Daoy (cell line): ENCODE measurements at places on chromosomes 11 and 22.

DNA sequence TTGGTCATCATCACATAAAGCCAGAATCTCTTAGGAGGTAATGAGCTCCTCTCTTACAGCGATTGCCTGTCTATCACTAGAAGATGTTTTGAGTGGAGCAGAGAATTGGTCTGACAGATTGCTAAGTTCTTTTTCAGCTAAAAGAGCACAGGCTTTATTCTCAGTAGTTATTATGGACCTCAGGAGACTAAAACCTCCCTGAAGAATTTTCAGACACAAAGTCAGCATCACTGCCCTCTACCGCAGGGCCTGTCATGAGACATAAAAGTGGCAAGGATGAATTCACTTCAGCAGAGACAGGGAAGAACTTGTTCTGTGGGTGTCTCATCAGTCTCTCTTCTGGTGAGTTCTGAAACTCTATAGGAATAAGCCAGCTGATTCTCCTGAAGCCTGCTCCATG lies at the start of gene OR51I2:
OR51I2 (plus strand) TSS at position 301 of the 400 bp plus-strand sequence. CDS start 4,166 bp downstream, outside the sequence.
- no peak for DNase-seq

- DNase-seq, result no peak
These were observed 93.1 kb upstream of the HORMAD2 start for GRCh38 chr22:29987137-29987536.

- DNase-seq, result peak; percentile 33
These were observed 47.5 kb upstream of the TCF20 start for GRCh38 chr22:42317691-42318547.

DNA sequence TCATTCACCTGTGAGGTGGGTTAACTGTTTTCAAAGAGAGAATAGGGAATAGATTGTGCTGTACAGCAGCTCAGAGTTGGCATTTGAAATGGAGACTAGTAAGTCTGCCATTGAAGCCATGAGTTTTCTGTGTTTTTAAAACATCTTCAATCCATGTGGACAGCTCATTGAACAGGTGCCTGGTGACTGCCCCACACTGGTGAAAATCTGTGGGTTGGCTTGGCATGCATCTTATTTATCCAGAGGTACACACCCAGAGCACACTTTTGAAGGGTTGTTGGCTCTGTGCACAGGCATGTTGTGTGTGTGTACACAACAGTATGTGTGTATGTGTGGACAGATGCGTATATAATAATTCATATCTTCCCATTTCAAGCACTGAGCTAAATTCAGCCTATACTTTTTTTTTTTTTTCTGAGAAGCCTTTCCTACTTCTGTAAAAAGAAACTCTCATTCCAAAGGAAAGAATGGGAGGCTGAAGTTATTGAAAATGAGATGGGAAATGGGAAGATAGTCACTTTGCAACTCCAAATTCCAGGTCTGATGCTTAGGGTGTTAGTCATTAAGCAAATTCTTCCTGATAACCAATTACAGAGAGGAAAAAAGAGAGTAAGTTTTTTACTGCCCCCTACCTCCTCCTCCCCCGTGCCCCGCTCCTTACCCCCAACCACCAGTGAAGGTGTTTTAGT lies 7.0 kb upstream of the LYVE1 start:
- no peak for DNase-seq

DNA sequence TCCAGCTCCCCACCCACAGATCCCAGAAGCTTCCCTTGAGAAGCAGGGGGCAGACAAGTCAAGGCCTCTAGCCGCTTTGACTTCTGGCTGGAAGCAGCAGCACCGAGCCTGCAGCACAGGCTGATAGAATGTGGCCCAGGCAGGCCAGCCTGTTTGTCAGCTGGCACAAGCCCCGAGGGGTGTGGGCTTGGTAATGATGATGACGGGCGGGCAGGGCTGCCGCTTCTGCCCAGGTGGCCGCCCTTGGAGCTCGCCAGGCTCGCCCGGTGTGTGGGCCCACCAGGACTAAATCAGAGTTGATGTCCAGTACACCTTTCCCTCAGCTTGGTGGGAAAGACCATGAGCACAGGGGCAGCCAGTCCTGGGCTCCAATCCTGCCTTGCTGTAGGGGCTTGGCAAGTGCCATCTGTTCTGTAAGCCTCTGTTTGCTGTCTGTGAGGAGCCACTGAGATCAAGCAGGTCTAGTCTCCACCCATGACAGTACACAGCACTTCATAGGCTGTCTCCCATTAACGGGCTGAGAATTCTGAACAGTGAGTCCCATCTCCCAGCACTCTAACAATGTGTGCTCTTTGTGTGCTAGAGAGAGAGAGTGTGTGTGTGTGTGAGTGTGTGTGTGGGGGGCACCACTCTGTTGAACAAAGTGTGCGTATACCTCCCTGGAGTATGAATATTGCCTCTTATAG lies 26.8 kb downstream of the MICAL2 start:
- no peak for DNase-seq

DNA sequence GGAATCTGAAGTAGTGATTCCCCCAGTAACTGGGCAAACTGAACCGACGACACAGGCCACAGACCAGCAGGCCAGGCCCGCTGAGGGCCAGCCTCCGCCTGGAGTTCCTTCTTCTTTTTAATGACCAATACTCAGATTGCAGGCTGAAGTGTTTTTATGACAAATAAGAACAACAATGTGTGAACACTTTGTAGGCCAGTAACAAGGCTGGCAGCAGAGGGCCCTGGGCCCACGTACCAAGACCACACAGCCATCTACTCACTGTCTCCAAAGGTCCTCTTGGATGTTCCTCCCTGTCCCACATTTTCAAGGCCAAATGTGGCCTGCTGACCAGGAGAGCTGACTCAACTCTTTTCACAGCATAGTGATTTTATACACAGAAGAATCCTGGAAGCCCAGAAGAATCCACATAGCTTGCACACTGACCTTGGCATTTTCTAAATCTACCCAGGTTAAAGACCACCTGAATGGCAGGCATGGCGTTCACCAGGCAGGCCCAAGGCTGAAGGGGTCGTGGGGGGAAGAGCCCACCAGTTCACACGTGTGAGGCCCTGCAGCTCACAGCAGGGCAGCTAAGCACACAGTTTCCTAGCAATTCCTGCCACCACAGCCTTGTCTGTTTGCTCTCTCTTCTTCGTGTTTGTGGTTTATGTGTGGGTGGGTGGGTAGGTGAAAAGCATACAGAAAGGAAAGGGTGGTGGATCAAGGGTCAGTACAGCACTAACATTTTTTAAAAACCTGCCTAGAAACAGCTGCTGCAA lies 13.3 kb downstream of the SMCO4 start:
- DNase-seq, result peak; percentile 17

GRCh38 chr11:112810951-112811350 lies 150.3 kb upstream of the NCAM1 start:
- DNase-seq, result no peak

DNA sequence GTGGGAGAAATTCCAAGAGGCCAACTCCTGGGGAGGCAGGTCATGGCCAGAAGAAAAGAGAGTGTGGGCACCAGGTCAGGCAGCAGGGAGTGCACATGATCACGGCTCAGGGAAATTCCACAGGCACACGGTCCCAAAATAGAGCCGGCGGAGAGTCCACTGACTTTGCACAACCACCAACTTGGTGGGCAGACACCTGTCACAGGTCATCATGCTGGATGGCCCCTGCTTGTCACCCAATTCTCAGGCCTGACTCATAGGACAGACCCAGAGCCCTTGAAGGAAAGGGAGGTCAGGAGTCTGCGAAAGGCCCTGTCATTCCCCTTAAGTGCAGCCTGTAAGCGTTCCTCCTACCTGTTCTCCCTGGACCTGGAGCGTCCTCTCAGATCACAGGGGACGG lies 15.8 kb downstream of the APOL2 start:
- DNase-seq, result no peak

- no peak for DNase-seq
These were observed 13.7 kb upstream of the SHISAL1 start for GRCh38 chr22:44326491-44326885.

- no peak for DNase-seq
These were observed 5.6 kb downstream of the STARD10 start for GRCh38 chr11:72788241-72788640.

DNA sequence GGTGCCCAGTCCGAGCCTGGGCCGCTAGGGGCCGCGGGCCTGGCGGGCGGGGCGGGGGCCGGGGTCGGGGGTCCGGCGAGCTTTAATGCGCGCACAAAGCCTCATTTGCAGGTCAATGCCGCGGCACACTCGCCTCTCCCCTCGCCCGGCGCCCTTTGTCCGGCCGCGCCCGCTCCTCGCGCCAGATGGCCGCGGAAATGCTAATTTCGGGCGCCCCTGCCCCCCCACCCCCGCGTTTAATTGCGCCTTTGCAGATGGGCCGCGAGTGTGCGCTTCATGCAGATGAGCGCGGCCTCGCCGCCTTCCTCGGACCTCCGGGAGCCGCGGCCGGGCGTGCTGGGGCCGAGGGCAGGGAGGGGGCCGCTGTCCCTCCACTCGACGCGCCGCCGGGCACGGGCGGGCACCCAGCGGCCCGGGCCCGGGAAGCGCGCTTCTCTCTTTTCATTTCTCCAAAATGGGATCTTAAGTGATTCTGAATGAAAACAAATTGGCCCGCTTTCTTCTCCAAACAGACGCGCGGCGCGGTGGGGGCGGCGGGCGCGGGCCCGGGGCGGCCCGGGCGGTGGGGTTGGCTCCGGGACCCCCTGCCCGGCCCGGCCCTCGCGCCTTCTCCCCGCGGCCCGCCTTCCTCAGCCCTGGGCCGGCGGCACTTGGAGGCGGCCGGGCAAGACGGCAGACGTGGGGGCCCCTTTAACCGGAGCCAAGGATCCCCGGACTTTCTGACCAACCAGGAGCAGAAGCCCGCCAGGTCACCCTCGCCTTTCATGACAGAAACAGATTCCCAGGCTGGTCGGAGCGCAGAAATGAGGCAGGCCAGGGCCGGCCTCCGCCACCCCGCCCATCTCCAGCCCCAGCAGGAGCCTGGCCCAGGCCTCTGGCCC lies 22.9 kb downstream of the CDKN1C start:
- no peak for DNase-seq

- no peak for DNase-seq
These were observed 12.0 kb upstream of the ANO1 start for GRCh38 chr11:70066136-70066520.

- DNase-seq, result peak; percentile 49
These were observed 382 bp downstream of the C11orf54 start for GRCh38 chr11:93741882-93742226.

DNA sequence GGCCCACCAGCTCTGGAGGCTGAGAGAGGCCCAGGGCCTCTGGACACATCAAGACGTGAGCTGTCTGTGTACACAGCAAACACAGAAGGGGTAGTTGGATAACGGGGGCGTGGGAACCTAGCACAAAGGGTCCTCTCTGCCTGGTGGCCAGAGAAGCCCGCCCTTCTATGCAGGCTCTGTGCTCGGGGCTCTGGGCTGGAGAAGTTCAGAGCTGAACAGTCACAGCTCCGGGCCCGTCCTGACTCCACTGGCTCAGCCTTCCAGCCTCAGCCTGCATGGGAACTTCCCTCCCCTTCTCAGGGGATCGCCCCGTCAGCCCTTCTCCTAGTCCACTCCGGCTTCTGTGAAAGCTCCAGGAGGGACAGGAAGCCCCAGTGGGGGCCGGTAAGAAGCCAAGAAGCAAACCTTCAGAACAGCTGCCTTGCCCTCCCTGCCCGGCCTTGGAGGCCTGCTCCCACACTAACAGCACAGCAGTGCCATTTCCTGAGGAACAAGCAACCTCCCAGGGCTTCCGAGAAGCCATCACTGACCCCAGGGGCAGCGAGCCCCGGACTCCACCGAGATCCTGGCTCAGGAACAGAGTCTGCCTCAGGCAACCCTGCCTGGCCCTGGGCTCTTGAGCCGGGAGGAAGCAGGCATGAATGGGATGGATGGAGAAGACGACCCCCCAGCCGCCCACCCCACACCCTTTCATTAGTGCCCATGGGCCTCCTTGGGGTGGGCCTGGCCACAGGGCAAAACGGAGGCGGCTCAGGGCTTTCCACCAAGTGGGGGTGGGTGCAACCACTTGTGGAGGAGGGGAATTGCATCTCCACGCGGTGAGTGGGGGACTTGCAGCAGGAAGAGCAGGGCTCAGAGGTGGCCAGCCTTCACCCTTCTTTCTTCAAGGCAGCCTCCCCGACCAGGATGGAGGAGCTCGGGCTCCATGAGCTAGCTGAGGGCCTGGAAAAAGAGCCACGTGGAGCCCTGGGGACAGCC lies 119.8 kb downstream of the ST3GAL4 start:
- no peak for DNase-seq

GRCh38 chr22:30863081-30863833 lies 105.3 kb downstream of the MORC2 start:
- DNase-seq, result no peak

DNA sequence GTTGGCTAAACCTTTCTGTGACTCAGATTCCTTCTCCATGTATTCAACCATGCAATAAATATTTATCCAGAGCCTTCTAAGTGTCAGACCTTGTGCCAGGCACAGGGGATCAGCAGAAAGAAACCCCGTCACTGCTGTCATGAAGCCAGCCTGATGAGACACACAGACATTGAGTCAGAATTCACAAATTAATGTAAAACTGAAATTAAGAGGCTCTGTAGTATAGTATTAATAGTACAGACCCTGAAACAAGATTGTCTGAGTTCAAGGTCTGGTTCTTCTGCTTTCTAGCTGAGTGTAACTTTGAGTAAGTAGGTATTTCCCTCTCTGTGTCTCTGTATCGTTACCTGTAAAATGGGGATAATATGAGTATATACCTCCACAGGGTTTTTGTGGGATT lies 46.9 kb downstream of the ME3 start:
- DNase-seq, result no peak

DNA sequence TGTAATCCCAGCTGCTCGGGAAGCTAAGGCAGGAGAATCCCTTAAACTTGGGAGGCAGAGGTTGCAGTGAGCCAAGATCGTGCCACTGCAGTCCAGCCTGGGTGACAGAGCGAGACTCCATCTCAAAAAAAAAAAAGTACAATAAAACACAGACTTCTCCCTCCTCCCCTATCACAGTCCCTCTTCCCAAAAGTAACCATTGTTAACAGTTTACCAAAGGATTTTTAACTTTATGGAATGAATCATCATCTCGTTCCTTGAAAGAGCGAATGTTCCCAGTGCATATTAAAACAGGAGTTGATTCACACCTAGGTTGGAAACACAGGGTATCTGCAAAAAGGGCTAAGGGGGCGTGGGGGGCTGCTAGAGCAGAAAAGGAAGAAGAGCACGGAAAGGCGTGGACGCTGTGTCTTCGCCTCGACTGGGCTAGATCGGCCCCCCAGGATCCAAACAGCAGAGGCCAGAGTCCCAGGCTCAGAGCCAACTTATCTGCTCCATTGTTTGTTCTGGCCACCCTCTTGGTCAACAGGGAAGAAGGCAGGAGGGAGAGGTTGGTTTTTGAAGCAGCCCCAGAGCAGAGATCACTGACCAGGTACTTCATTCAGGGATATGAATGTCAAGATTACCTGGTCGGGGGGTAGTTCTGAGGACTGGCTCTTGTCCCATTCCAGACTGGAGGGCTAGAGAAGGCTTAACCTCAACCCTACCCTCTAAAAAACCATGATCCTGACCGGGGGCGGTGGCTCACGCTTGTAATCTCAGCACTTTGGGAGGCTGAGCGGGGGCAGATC lies 2.1 kb upstream of the AHNAK start:
- DNase-seq, result no peak
